ENCODE measurements at places on chromosomes 1 and 21.

GRCh38 chr1:203704120-203704519, 60.9 kb upstream of the LAX1 start:
- DNase-seq, result no peak

DNA sequence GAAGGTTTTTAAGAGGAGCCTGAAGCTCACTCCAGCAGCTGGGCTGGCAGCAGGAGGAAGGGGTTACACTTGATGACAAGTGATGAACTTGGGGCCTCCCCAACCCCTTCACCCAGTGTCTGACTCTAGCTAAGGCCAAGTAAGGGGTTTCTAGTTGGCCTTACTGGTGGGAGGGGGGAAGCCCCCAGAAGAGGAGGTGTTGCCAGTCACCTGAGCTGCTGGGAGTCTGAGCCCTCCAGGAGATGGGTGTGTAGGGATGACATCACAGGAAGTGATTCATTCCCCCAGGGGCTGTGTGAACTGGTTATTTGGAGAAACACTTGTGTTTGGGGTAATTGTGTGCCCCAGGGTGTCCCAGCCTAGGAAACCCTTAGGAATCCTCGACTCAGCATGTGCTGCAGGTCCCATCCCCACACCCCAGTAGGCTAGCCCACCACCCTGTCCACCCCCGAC, 3.1 kb downstream of the PADI1 start:
- no peak for DNase-seq

GRCh38 chr1:227572752-227573151, 9.4 kb downstream of the ZNF678 start:
- DNase-seq, result no peak

- DNase-seq, result no peak
Observed at GRCh38 chr1:77594366-77595112, 87.9 kb downstream of the ZZZ3 start.

DNA sequence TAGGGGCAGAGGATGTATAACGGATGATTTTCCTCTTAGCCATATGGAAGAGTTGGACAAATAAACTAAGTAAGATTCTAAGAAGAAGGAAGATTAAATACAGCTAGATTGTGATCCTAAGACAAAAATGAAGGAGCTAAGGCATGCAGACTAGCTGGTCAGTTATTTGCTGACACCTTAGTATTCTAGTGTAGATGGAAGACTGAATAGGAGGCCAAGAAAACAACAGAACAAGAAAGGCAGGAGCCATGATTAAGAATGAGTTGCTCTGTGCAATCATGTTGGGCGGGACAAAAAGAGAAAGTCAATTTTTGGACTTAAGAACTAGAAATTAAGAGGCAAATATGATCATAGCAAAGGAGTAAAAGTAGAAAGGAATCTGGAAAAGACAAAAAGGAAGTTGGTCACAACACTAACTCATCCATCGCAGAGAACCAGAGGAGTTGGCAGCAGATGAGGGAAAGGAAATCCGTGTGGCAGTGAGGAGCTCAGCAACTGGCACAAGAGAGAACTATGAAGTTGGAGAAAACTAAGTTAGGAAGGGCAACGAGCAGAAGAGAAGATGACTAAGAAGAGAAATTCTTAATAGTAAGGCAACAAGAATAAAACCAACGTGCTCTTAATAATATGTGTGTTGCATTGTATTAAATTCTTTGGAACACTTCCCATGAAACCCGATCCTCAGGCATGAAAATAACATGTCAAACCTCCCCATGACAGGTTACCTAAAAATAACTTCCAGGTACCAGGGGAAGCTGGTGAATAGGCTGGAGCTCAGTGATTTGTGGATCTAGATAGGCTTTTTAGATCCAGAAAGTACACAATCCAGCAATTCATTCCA, 234.4 kb downstream of the LTN1 start:
- no peak for DNase-seq

- DNase-seq, result no peak
Observed at GRCh38 chr1:164928232-164928812, 369.3 kb downstream of the PBX1 start.

DNA sequence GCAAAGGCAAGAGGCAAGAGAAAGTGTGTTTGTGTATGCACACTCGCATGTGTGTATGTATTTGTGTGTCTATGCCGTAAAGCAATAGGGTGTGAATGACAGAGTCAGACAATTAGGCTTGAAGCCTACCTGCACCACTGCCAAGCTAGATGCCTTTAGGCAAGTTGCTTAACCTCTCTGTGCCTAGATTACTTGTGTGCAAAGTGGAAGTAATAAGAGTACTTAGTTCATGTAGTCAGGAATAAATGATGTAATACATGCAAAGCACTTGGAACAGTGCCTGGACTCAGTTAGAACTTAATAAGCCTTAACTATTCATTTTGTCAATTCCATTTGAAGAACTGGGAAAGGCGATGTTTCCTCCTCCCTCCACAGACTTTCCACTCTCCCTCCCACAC, 31.7 kb downstream of the LAMB3 start:
- DNase-seq, result no peak

DNA sequence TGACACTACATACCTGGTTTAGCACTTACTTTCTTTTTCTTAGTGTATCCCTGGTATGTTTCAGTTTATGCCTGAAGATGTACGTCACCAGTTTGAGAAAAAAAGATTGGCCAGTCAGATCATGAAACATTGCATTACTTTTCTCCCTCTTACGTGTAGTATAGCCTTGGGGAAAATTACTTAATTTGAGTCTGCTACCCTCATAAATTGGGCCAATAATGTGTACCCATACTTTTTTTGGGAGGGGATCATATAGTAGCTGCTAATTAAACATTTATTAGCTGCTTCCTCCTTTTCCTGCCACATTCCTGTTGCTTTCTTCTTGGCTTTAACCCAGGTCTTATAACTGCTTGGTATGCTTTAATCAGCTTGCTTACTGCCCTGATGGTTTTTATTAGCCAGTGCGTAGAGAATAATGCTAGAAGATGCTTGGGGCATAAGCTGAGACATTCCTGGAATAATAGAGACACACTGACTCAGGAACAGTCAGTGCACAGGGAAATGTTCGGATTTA, 32.1 kb downstream of the RABGAP1L start:
- DNase-seq, result no peak

GRCh38 chr1:107867422-107867821, 97.6 kb downstream of the VAV3 start:
- DNase-seq, result no peak

GRCh38 chr1:78607944-78608343, 12.3 kb upstream of the IFI44L start:
- no peak for DNase-seq

- DNase-seq, result no peak
Observed at GRCh38 chr1:47524272-47524671, 86.4 kb downstream of the FOXD2 start.

DNA sequence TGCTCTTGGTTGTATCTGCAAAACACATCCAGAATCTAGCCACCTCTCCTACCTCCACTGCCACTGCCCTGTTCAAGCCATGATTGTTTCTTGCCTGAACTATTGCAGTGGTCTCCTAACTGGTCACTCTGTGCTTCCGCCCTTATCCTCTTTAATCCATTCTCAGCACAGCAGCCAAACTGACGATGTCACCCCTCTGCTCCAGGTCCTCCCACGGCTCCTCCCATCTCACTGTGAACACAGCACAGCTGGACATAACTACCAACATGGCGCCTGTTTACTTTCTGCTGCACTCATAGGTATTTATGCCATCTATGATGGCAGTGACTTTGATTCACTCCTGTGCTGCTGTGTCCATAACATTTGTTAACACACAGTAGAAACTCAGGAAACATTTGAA, 406.7 kb downstream of the DISC1 start:
- no peak for DNase-seq

GRCh38 chr1:109273570-109274288, 9.2 kb downstream of the PSRC1 start:
- no peak for DNase-seq

DNA sequence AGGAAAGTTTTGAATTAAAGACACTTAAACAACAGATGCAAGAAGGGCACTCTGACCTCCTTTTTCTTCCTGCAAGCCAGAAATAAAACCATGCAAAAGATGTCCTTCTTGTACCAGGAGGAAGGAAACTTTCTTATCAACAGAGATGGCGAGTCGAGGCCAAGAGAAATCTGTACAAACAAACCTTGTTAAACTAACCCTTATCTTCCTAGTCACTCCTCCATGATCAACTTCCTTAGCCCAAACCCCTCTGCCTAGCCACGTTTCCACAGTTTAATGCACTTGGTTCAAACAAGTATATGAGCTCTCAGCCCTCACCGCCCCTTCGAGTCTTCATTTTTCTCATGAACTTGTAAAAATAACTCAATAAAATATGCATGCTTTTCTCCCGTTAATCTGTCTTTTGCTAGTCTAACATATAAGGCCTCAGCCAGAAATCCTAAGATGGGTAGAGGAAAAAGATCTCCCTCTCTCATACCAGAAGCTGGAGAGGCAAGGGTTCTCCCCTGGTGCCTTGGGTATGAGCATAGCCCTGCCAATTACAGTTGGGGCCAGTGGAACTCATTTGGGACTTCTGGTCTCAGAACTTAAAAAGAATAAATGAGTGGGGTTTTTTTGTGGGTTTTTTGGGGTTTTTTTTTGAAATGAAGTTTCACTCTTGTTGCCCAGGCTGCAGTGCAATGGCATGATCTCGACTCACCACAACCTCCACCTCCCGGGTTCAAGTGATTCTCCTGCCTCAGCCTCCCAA, 141.7 kb upstream of the SOD1 start:
- no peak for DNase-seq

DNA sequence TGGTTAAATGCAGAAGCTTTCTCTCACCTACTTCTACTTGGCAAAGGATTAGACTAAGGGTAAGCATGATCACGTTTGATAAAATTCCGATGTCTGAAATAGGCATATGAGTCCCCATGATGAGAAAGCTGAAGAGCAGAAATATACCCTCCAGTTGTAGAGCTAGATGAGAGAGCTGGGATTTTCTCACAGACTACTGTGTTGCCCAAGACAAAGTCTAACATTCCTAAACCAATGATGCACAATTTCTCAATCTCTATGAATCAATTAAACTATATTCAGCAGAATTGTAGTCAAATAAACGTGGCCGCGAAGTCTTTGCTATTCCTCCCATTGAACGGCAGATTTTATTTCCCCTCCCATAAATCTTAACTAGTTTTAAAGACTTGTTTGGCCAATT, 699.2 kb downstream of the KCNT2 start:
- no peak for DNase-seq

Data from left lung (tissue), 14 donors.